ENCODE measurements at places on chromosomes 6 and 20. TPM values are rescaled to one million over a fixed set of nuclear protein-coding genes. Genes with fewer than 3 reads are reported as not detected.

DNA sequence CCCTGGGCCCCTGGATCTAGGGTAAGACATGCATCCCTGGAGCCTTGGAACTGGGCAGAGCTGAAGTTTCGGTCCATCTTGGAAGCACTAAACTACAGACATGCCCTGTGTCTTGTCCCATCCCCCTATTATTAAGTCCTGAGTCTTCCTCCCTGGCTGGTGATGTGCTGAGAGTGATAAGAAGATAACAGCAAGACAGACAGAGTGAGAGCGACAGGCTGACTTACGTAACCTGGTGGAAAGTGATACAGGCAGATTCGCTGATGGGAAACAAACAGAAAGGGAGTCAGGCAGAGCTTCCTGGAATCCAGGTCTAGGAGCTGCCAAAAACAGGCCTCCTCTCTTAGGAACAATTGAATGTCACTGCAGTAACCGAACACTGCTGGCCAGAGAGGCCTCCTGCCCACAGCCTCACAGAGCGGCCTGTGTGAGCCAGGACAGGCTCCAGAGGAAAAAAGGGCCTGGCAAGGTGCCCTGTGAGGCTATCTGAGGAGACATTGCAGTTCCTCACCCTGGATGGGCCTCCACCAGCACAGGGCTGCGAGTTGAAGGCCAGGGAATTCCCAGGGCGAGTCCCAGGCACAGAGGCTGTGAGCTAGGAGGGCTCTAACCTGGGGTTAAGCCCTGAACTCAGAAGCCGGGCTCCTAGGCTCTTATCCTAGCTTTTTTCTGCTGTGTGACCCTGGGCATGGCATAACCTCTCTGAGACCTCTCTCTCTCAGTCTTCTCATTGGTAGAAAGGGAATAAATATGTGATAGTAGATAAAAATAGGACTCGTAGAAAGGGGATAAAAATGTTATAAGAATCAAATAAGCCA, 34.2 kb upstream of the B4GALT5 start:
- no peak overlapping the region for H3K4me3 ChIP-seq
- DNase-seq = no peak
- no peaks in the 10 kb centered on the region for H3K4me1 ChIP-seq
- H3K36me3 ChIP-seq = no peaks in the 10 kb centered on the region

DNA sequence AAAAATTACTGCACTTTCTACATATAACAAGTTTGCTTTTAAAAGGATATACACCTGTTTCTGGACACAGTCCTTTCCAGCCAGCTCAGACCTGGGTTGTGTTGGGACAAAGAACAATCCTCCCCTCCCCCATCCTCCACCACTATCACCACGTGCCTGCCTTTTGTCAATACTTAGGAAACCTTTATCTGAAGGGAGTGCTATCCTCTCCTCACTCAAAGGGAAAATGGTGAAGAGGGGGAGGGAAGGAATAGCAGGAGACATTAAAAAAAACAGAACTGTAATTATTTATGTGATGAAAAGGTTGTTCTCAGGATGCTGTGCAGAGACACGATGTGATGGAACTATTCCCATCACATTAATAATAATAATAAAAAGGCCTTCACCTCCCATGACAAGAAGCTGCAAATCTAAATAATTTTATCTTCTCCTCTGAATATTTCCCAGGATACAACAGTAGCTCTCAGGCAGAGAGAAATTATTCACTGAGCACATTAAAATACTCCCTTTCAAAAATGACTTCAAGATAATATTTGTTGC, 105.5 kb downstream of the NRSN1 start:
- no peaks in the 10 kb centered on the region for H3K36me3 ChIP-seq
- DNase-seq = no peak
- no peak overlapping the region for H3K27ac ChIP-seq
- H3K4me1 ChIP-seq = no peaks in the 10 kb centered on the region
- H3K4me3 ChIP-seq = no peak overlapping the region

GRCh38 chr20:45308117-45308778, at the start of gene MATN4:
MATN4 (minus strand) TSS chr20:45308299; CDS start chr20:45305582, 2,717 bp downstream.
- H3K27me3 ChIP-seq = no peaks in the 10 kb centered on the region
- no peak for DNase-seq
- no peaks in the 10 kb centered on the region for H3K36me3 ChIP-seq
- H3K27ac ChIP-seq = no peak within 1 kb of the TSS

GRCh38 chr6:21019614-21020013, 485.4 kb downstream of the CDKAL1 start:
- no peaks in the 10 kb centered on the region for H3K4me1 ChIP-seq
- DNase-seq = no peak
- H3K36me3 ChIP-seq = no peaks in the 10 kb centered on the region
- H3K4me3 ChIP-seq = no peak overlapping the region
- no peaks in the 10 kb centered on the region for H3K27me3 ChIP-seq
- no peak overlapping the region for H3K27ac ChIP-seq

DNA sequence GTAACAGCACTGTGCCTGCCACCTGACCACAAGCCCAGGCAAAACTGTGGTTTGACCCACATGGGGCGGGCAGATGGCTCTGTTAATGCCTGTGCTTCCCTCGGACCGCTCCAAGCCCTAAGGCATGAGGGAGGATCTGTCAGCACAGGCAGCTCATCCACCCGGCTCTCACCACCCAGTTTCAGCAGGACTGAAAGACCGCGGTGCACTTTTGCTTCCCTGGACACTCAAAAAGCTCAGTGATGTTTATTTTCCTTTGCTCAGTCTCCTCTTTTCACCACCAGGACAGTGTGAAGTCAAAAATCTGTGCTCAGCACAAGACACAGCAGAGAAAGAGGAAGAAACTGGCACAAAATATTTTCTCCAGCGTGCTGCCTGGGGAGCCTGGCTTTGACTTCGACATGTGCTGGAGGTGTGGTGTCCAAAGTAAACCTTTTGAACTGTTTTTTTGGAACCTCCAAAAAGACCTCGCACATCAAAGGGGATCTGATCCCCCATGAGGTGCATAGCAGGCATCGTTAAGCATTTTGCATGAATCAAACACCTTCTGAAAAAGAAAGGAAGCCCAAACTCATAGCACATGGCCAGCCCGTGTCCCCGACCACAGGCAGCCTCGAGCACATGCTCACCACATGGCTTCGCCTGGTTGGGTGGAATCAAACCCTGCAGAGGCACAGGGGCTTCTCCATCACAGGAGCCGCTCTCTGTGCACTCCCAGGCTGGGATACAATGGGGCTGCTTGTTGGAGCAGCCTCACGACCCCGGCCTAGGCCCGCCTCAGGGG, 441.7 kb upstream of the JARID2 start:
- H3K4me1 ChIP-seq = no peaks in the 10 kb centered on the region
- no peaks in the 10 kb centered on the region for H3K27me3 ChIP-seq
- H3K27ac ChIP-seq = no peak overlapping the region
- no peak overlapping the region for H3K4me3 ChIP-seq
- no peaks in the 10 kb centered on the region for H3K36me3 ChIP-seq
- no peak for DNase-seq

- H3K27me3 ChIP-seq = no peaks in the 10 kb centered on the region
- no peak overlapping the region for H3K4me3 ChIP-seq
- H3K27ac ChIP-seq = no peak overlapping the region
- no peaks in the 10 kb centered on the region for H3K36me3 ChIP-seq
- no peak for DNase-seq
Measured at GRCh38 chr6:332671-333070, 40.4 kb downstream of the DUSP22 start.

- no peaks in the 10 kb centered on the region for H3K27me3 ChIP-seq
- DNase-seq = no peak
- no peaks in the 10 kb centered on the region for H3K4me1 ChIP-seq
- H3K27ac ChIP-seq = no peak overlapping the region
- H3K4me3 ChIP-seq = no peak overlapping the region
Measured at GRCh38 chr6:170057961-170058877, 232.7 kb downstream of the DLL1 start.

- H3K36me3 ChIP-seq = no peaks in the 10 kb centered on the region
- DNase-seq = no peak
- no peaks in the 10 kb centered on the region for H3K4me1 ChIP-seq
- no peak overlapping the region for H3K4me3 ChIP-seq
- H3K27me3 ChIP-seq = no peaks in the 10 kb centered on the region
Measured at GRCh38 chr6:4174042-4174441, 38.7 kb upstream of the ECI2 start.

DNA sequence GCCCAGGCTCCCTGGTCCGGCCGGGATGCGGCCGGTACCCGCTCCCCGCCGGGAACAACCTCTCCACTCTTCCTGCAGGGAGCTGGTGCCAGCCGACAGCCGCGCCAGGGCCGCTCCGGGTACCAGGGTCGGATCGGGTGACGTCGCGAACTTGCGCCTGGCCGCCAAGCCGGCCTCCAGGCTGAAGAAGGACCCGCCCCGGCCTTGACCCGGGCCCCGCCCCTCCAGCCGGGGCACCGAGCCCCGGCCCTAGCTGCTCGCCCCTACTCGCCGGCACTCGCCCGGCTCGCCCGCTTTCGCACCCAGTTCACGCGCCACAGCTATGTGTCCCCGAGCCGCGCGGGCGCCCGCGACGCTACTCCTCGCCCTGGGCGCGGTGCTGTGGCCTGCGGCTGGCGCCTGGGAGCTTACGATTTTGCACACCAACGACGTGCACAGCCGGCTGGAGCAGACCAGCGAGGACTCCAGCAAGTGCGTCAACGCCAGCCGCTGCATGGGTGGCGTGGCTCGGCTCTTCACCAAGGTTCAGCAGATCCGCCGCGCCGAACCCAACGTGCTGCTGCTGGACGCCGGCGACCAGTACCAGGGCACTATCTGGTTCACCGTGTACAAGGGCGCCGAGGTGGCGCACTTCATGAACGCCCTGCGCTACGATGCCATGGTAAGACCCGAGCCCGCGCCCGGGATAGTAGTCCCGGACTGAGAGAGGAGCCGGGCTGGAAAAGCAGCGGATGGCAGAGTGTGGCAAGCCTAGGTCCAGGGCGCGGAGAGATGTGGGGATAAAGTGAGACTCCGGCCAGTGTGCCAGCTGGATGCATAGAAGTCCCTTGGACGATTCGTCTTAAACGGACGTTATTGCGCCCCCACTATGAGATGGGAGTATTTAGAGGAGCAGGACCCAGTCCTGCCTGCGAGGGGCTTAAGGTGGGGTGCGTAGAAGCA, at the start of gene NT5E:
Gene NT5E, plus strand, starts transcription at position 266 of the 942 bp plus-strand sequence. Its CDS starts 57 bp downstream, at position 323.
- peak; percentile 44 for DNase-seq
- peaks cover 9% of the 10 kb centered on the region for H3K4me1 ChIP-seq
- H3K27ac ChIP-seq = no peak within 1 kb of the TSS
- H3K27me3 ChIP-seq = peaks cover 15% of the 10 kb centered on the region
- peak within 1 kb of the TSS; percentile 50 for H3K4me3 ChIP-seq
- H3K36me3 ChIP-seq = no peaks in the 10 kb centered on the region

DNA sequence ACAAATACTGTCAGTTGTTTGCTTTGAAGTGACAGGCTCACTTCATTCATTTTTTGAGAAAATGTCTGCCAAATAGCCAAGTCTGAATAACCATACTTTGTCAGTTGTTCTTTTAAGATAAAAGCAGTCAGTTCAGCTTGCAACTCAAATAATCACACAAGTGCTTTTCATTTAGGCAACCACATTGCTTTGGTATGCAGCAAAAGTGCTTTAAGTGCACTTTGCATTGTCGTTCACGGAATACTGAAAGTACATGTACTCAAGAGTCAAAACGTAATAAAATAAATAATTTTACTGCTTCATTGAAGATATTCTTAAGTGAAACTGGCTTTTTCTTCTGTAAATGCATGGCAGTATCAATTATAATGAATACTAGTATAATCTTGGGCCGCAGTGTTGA, 107.2 kb downstream of the MMS22L start:
- H3K4me1 ChIP-seq = no peaks in the 10 kb centered on the region
- H3K27me3 ChIP-seq = no peaks in the 10 kb centered on the region
- no peak overlapping the region for H3K27ac ChIP-seq
- DNase-seq = no peak
- H3K4me3 ChIP-seq = no peak overlapping the region

GRCh38 chr6:136290410-136291010, 864 bp upstream of the BCLAF1 start:
- H3K36me3 ChIP-seq = no peaks in the 10 kb centered on the region
- H3K27ac ChIP-seq = peak overlapping the region; percentile 99
- peak; percentile 61 for DNase-seq
- peaks cover 29% of the 10 kb centered on the region for H3K4me1 ChIP-seq

DNA sequence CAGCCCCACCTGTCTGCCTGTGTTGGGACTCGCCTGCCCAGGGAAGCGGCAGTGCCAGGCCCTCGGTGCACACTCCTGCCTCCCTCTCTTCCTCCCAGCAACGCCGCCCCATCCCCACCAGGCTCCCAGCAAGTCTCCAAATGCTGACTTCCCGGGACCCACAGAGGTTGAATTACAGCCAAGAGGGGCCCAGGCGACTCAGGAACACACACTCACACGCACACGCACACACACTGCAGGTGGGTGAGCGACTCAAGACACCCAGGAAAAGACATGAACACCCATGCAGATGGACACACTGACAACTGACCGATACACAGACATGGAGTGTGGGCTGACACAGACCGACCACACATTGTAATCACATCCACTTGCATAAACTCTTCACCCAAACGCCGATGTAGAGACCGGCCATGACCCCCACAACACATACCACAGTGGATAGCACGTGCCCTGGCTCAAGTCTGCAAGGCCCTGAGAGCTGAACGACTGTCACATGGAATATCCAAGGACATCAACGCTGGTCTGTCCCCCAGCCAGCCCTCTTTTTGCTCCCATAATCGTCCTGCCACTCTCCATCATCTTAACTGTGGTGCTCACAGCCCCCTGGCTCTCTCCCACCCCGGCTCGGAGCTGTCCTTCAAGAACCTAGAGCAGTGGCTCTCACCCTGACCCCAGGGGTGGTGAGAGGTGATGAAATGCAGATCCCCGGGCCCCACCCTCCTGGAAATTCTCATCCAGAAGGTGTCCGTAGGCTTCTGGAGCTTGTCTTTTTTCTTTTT, 470 bp upstream of the FAM83C start:
- no peaks in the 10 kb centered on the region for H3K4me1 ChIP-seq
- no peak overlapping the region for H3K4me3 ChIP-seq
- no peak for DNase-seq
- H3K27me3 ChIP-seq = no peaks in the 10 kb centered on the region

DNA sequence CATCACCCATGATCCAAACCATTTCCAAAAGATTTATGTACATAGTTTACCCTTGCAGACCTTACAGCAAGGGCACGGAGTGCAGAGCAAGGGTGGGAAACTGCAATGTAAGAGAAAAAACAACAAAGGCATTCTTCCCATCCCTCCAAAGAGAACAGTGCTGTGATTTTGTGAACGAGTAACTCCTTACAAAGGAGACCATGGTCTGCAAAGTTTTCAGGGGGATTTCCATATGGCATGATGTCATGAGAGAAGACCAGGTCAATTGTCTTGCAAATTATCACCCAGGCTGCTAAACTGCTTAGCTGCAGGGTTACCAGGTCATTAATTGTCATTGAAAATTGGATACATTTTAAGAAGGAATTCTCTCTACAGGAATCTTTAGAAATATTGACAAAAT, 58.3 kb downstream of the LAMP5 start:
- no peak for DNase-seq
- H3K27ac ChIP-seq = no peak overlapping the region
- H3K36me3 ChIP-seq = no peaks in the 10 kb centered on the region
- H3K4me3 ChIP-seq = no peak overlapping the region
- H3K4me1 ChIP-seq = no peaks in the 10 kb centered on the region

GRCh38 chr6:71043902-71044301, 87.0 kb upstream of the B3GAT2 start:
- no peak overlapping the region for H3K27ac ChIP-seq
- DNase-seq = no peak
- no peaks in the 10 kb centered on the region for H3K4me1 ChIP-seq
- no peaks in the 10 kb centered on the region for H3K27me3 ChIP-seq
- H3K36me3 ChIP-seq = no peaks in the 10 kb centered on the region
- no peak overlapping the region for H3K4me3 ChIP-seq

The C6orf52 gene
- total RNA-seq = 1.2 TPM

The SUMO4 gene
- total RNA-seq = 7.4 TPM

The POLH gene
- 82.6 TPM for total RNA-seq

The TCP11 gene
- not detected for total RNA-seq

The HSPA12B gene
- total RNA-seq = not detected

The NRN1 gene
- total RNA-seq = 0.19 TPM

The FAXC gene
- not detected for total RNA-seq

Measured in naive thymus-derived CD4-positive, alpha-beta T cell (primary cell).